ENCODE measurements at places on chromosomes 6 and 20.

DNA sequence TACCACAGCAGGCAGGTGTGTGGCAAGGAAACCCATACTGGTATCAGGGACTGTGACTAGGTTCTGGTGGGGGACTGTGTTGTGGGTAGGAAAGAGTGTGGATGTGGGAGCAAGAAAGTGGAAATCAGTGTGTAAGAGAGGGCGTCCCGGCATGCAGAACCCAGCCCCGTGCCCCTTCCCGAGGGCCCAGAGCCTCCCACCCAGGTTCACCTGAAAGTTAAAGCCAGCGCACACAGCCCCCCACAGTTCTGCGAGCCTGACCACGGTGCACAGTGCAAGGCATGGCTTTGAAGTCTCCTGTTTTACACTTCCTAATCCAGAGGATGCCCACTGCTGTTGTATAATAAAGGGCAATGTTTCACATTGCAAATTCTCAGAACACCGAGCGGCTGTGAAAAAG, 22.7 kb downstream of the MAFB start:
- DNase-seq = no peak

GRCh38 chr6:106177786-106178185, 91.7 kb downstream of the PRDM1 start:
- no peak for DNase-seq

DNA sequence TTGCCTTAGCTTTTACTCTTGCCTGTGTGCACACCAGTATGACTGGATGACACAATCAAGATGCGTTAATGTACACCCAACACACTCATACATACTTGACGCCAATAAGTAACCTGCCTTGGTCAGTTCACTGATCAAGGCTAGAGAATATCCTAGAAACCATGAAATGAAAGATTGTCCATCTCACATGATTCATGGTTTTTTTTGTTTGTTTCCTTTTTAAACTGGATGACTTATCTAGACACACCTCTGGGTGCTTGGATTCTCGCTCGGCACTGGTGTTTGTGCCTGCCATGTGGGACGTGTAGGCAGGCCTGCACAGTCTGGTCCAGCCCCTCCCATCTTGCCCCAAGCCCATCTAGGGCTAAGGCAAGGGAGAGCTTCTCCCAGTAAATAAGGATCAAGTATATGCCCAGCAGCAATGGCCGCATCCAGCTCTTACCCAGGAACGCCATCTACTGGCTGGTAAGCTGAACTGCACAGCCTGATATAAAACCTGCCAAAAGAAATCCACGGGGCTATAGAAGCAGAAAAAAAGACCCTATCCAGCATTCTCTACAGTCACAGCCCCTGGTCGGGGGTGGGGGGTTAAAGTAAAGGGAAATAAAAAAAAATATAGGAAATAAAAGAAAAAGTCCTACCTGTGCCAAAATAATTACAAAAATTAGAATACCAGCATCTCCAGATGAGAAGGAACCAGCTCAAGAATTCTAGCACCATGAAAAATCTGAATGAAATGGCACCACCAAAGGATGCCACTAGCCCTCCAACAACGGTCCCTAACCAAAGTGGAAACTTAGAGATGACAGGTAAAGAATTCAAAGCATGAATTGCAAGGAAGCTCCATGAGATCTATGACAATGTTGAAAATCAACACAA, 73.3 kb downstream of the OTOR start:
- peak; percentile 44 for DNase-seq

DNA sequence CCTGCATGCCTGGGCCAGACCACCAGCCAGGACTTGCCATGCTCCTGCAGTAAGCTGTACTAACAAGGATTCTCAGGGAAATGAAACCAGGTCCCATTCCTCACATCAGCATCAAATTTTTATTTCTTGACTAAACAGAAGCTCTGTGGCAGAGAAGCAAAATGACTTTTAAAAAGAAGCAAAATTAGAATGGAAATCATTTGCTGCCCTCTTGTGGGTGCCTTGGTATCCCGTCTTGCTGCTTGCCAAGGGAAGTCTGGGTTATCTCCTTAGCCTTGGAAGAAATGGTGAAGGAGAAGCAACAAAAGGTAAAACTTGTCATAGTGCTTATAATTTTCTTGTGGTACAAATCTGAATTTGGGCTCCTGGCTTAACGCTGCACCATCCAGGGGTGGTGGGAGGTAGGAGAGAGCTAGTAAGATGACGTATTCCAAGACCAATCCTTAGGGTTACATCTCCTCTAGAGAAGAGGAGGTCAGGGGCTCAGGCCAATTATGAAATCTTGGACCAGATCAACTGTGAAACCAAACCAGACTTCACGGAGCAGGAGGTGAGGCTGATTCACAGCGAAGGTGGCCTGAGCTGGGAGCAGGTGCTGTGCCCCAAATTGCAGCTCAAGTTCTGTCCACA, 107.5 kb downstream of the FAXC start:
- peak; percentile 21 for DNase-seq

GRCh38 chr6:141541581-141542324, 591.0 kb upstream of the GJE1 start:
- DNase-seq = peak; percentile 21

DNA sequence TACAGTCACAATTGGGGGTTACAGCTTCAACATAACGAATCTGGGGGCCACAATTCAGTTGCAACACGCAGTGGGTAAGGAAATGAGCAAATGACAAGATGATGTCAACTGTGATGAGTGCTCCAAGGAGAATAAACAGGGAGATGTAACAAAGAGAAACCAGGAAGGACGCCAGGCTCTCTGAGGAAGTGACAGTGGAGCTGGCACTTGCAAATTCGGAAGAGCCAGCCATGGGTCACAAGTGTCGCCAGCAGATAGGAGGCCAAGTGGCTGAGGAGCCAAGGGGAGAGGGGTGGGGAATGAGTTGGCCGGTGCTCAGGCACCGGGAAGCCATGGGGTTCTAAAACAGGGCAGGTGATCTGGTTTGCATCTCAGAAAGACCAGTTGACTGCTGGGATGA, 136.4 kb downstream of the EYA2 start:
- no peak for DNase-seq

- no peak for DNase-seq
Measured at GRCh38 chr6:39181333-39181732, 47.9 kb downstream of the KCNK5 start.

DNA sequence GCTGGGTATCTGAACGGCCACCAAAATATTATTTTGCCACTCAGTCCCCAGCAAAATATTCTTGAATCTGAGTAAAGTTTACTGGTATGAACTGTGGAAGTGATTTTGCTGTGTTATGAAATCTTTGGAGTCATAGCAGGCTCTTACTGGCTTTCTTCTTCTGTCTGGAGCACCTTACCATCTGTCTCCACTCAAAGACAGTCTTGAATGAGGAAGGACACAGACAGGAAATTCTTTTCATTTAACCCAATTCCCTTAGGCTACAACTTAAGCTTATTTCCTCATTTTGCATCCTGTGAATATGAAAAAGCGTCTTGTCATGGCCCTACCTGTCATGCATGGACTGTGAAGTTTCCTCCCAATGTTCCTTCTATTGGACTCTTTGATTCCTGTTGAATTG, 24.7 kb downstream of the FNDC1 start:
- DNase-seq = no peak

GRCh38 chr6:104226790-104227446, 632.8 kb downstream of the HACE1 start:
- DNase-seq = no peak

- no peak for DNase-seq
Measured at GRCh38 chr6:122069932-122070331, 329.5 kb upstream of the HSF2 start.

GRCh38 chr6:168603234-168603633, 162.2 kb downstream of the SMOC2 start:
- DNase-seq = no peak

DNA sequence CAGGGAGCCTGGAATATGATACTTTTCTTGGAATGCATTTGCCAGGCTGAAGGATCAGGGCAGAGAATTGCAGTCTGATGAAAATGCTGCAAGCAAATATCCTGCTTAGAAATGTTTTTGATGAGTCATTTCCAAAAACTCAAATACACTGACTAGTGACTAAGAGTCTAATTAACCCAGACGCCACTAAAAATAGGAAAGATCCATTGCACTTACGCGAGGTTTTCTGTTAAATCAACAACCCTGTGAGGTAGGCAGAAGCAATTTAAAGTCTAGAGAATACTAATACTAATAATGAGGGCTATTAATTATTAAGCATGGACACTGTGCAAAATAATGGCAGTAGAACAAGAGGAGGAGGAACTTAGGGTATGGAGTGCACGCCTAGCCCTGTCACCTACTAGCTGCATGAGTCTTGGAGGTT, 130.1 kb upstream of the DOK5 start:
- DNase-seq = peak; percentile 83

DNA sequence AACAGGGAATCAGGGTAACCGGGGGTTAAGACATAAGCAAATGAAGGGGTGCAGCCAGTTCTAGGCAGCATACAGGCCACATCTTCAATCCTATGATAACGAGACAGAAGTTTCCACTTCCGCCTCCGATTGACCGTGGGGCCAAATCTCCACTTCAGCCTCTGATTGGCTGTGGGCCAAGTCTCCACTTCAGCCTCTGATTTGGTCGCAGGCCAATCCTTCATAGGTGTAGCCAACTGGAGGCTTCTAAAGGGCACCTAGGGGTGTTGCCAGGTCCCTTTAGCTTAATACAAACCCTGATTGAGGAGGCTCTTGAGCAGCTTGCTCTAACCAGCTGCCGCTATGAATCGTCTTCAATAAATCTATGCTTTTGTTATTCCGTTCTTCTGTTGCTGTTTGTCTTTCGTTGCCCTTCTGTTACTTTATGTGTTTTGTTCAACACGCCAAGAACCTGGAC, 2.1 kb upstream of the ERGIC3 start:
- DNase-seq = no peak

DNA sequence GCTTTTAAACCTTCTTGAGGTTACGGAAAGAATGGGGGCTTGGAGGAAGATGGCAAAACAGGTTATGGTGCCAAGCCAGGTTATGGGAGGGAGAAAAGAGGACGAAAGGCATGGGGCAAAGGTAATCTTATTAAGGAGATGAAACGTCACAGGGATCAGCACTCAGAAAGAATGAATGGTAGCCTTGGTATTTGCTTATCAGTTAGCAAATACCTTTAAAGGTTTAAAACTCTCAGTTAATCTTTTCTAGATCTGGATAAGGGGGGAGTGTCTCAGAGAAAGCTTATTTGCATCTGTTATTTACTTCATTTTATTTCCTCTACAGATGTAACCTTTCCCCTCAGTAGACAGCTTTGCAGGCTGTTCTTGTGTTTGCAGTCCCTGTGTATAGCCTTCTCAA, 55.5 kb upstream of the EEF1E1 start:
- no peak for DNase-seq

DNA sequence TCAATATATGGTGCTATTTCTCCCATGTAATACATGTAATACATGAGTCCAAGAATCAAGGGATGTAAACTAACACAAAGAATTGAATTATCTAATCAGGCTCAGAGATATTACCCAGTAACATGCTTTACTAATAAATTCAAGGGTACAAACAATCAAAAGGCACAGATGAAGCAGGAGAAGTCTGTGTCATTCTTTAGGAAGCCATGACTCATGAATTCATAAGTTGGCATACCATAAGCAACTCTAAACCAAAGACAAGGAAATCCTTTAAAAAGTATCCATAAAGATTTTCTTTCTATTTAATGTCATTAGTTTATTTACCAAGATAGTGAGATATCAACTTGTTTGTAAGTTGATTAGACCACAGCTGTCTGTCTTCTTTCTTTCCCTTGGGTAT, 446.0 kb upstream of the IMPG1 start:
- DNase-seq = no peak

- DNase-seq = no peak
Measured at GRCh38 chr20:3166338-3166912, 6.8 kb upstream of the FASTKD5 start.

- DNase-seq = no peak
Measured at GRCh38 chr6:73566954-73567591, 46.2 kb upstream of the EEF1A1 start.

DNA sequence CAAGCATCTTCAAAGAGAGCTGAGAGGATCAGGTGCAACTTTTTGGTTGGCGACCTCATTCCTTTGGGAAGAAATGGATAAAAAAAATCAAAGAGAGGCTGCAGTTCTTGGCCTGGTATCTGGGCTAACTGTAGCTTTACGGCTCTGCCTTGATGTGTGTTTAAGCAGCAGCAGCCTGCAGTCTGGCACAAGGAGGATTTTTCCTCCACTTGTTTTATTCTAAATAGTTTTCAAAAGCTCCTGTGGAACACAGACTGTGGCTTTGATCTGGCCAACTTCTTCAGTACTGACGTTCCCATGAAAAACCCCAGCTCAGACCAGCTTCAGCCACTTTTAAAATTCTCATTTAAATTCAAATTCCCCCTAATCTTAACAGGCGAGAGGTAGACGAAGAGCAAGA, 137.3 kb downstream of the HDGFL1 start:
- DNase-seq = no peak

GRCh38 chr6:27838945-27839625, 73.1 kb downstream of the OR2B2 start:
- DNase-seq = peak; percentile 26

- DNase-seq = no peak
Measured at GRCh38 chr6:166301611-166302529, 6.3 kb downstream of the PRR18 start.

- no peak for DNase-seq
Measured at GRCh38 chr6:33587529-33587928, 7.5 kb upstream of the BAK1 start.

GRCh38 chr6:169887529-169888140, 136.2 kb downstream of the ERMARD start:
- DNase-seq = no peak

DNA sequence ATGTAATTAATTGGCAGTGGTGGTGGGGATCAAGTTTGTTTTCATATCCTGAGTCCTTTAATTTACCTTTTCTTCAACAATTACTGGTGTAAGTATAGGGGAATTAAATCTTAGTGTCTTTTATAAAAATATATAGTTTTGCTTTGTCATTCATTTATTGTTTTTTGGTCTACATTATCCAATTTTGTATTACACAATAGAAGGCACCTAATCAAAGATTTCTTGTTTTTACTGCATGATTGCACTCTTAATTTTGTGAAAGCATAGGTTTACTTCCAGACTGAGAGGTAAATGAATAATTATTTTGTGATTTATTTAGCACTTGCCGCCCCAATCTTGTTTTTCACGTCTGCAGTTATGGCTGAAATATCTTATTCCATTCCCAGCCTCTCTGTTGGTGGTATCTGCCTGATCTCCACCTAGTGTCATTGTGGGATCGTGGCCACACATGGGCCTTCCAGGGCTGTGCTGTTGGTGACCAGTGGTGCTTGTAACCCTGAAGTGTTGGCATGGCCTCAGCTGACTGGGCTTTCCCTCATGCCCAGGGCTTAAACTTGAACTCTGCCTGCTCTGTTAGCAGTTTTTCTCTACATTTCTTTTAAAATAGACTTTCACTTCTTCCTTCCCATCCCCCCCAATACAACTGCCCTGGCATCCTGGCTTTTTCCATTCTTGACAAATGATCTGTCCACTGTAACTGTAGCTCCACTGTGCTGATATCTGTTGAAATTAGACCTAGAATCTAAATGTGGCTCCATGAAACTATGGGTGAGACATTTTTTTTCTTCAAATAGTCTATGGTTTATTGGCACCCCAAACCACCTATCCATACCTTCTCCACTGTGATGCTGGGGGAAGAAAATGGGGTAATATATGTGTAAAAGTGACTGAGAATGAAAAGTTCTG, 24.8 kb downstream of the E2F3 start:
- no peak for DNase-seq
